Right forelimb (tissue), 1 donor: ENCODE measurements at places on chromosomes 16 and 17.

DNA sequence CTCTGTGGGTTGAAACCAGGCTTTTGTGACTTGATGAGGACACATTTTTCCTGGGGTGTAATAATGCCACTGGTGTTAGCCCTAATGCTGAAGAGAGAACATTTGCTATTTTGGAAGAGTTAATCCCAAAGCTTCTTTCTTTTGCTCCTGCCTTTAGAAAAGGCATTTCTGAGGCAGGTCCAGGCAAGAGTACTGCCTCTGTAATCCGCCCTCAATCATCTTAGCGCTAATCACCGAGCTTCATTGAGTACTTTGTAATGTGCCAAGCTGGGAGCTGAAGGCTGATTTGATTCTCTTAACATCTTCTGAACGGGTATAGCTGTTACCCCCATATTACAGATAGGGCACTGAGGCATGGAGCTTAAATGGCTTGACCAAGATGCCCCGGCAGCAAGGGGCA lies 60.3 kb downstream of the AKAP1 start:
- no peak for DNase-seq

GRCh38 chr16:53435066-53435688 lies 906 bp downstream of the RBL2 start:
- peak; percentile 70 for DNase-seq

DNA sequence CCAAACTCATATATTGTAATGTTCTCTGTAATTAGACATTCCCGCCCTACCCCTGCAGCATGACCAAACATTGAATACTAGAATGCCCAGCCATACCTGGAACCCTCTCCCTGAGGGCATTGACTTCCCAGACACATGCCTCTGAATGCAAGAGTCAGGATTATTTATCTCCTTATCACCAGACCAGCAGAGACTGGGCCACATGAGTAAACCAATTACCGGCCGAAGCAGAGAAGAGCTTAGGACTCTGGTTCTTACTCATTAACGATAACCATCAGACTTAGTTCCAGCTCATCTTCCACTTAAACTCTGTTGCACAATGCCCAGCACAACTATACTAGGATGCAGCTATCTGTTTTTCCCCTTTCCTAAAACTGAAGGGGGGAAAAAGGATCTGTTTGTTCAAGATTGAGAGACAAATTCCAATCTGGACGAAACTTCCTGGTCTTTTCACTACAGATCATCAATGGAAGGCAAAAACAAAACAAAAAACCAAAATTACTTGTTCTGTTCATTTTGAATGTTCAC lies 88.2 kb upstream of the CORO6 start:
- no peak for DNase-seq

DNA sequence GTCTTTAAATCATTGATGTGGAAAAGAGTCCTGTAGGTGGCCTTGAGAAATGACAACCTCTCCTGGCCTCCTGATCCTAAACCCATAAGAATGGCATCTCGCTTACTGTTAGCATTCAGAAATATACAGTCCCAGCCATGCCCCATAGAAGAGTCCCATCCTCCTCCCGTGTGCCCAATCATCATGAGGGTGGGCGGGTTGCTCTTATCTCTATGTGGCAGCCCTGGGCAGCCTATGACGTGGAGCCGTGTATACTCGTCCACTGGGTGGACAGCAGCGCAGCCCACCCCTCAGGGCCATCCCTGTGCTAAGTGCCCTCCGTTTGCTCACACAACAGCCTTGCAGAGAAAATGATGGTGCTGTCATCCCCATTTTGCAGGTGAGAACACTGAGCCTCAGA lies 105.3 kb downstream of the AMFR start:
- no peak for DNase-seq

GRCh38 chr17:50931144-50931908 lies 65.2 kb upstream of the TOB1 start:
- DNase-seq = peak; percentile 81

DNA sequence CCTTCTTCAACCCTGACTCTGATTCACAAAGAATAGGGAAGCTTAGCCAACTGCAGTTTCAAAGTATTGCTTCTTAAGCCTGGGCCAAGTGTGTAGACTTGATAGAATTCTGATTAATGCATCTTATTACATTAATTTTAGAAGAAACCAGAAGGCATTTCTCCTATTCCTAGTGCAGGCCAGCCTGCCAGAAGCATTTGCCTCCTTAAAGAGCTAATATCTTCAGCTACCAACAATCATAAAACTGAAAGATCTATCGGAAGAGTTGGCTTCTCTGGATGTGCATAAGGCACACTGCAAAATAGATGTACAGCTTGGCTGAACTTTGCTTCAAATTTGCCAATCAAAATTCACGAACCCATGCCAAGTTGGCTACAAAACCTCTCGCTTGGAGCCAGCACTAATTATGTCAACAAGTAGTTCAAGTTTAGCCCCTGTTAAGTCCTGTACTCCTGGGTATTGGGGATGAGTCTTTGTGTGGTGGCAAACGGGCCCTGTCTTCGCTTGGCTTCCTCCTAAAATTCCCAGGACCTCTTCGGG lies 717.8 kb downstream of the WWOX start:
- peak; percentile 68 for DNase-seq

DNA sequence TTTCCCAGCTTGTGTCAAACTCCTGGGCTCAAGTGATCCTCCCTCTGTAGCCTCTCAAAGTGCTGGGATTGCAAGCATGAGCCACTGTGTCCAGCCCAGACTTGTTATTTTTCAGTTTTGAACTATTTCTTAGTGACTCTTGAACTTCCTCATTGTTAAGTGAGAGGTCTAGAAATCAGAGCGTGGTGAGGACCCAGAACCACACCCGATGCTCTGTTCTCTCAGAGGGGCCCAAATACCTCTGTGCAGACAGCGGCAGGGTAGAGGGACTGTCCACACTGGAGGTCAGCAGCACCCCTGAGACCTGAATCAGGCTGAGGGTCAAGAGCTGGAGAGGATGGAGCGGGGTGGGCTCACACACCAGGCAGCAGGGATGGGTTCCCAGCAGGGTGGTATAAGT lies 47.7 kb upstream of the MEAK7 start:
- DNase-seq = no peak

- DNase-seq = no peak
Observed at GRCh38 chr17:73760439-73760758, 116.2 kb upstream of the SDK2 start.

DNA sequence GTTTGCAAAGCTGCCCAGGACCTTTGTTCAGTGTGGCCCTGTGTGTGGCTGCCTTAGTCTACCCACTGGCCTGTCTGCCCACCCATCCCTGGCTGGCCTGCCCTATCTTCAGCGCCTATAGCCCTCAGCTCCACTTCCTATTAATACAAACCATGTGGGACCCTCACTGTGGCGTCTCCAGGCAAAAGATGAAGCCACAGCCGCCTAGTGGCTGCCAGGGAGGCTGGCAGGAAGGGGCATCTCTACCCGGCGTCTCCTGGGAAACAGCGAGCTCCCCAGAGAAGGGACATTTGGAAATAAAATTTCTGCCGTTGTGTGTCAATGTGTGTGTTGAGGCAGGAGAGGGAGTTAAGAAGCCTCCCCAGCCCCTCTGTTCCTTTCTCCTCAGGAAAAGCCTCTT lies 31.5 kb downstream of the NEUROD2 start:
- DNase-seq = no peak

GRCh38 chr17:79627766-79628690 lies 17.2 kb upstream of the RBFOX3 start:
- DNase-seq = no peak

GRCh38 chr17:3415610-3416009 lies 4.4 kb downstream of the OR3A3 start:
- no peak for DNase-seq

GRCh38 chr16:23148513-23149266 lies 562 bp downstream of the USP31 start:
- DNase-seq = peak; percentile 79

DNA sequence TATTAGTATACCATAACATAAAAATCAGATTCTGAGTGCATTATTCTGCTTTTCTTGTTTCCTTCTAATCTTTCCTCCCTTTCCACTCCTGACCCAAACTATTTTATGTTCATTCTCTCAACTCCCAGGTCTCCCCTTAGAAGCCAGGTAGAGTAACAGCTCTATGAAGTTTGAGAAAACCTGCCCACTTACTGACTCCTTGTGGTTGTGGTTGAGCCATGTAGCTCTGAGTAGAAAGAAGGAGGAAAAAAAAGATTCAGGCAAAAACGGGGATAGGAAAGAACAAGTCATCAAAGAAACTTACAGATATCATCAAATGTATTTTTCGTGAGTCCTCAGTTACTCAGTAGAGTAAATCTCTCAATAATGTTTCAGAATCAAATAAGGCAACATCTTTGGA lies 216.7 kb downstream of the PMP22 start:
- no peak for DNase-seq

DNA sequence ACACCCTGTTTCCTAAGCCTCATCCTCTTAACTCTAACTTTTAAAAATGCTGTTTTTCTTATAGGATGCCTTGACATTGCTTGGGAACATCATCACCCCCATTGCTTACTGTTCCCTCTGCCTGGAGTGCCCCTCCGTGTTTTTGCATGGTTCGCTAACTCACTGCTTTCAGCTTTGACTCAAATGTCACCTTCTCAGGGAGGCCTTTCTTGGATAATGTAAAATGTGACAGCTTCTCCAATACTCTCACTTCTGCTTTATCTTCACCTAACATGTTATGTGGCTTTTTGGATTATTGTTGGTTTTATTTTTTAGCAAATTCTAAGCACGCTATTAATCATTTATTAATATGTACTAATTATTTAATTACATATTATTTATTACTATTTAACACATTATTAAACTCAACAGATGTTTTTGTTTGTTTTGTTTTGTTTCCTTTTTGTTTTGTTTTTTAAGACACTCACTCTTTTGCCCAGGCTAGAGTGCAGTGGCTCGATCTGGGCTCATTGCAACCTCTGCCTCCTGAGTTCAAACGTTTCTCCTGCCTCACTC lies 3.8 kb downstream of the CRYM start:
- DNase-seq = no peak

DNA sequence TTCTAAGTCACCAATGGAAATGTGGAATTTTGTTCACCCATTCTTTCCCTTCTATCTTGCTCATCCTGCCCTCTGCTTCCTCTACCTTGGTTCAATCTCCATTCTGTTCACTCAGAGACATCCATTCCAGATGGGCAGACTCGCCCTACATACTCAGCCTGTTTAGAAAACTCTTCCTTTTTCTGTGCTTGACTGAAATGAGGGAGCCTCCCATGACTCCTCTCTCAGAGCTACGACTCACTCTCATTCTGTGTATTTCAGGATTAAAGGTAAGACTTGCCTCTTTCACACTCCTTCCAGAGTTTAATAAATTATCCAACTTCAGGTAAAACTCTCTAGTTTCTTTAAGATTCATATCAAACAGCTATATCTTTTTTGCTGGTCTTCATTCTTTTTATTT lies 182.8 kb downstream of the HS3ST3A1 start:
- no peak for DNase-seq

- DNase-seq = no peak
Observed at GRCh38 chr16:66133643-66134338, 232.7 kb upstream of the CDH5 start.

DNA sequence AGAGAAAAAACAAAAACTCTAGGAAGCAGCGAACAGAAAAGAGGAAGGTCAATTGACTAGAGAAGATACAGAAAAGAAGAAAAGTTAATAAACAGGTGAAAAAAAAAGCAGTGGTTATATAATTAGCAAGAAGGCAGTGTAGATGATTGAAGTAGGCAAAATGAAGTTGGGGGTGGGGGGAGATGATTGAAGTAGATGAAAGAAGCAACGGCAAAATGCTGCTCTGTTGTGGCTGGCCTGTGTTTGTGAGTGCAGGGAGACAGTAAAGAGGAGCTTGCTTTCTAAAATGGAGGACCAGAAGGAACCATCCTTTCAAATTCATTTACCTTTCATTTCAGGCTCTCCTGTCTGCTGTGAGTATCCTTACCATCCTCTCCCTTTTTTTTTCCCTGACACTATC lies 3.6 kb downstream of the EVI2B start:
- DNase-seq = no peak

DNA sequence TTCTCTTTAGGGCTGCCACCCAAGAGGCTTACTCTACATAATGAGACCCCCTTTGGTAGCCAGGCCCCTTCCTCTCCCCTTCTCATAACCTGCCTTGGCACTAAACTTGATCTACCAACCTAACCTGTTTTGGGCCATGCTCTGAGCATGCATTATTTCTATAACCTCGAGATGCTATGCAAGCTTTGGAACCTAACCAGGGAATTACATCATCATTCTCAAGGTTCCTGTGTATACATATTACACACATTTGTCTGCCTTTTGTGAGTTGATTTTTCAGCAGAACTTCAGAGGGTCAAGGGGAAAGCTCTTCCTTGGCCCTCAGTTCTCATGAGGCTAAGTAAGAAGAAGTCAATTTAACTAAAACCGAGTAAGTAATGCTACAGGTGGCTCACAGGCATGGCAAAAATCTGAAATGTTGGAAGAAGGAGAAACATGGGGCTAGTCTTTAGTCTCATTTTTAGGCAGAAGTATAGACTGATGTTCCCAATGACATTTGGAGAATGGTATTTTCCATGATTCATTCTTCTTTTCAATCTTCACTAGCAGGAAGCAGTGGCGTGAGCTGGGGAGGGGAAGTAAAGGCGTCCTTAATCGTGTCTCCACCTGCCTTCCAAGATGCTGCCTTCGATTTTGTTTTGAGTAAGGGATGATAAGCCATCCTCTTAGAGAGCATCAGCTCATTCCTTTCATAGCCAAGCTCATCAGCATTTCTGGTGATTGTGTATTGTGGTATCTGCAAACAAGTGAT lies 308.4 kb downstream of the ABCC12 start:
- no peak for DNase-seq

- DNase-seq = peak; percentile 69
Observed at GRCh38 chr17:48545022-48545375, at the start of gene HOXB2. Gene HOXB2, minus strand, starts transcription at chr17:48545109. Its CDS starts 198 bp downstream, at chr17:48544911.

- no peak for DNase-seq
Observed at GRCh38 chr17:32882734-32883133, 5.8 kb upstream of the MYO1D start.

GRCh38 chr17:14871921-14872320 lies 393.2 kb downstream of the PMP22 start:
- no peak for DNase-seq

DNA sequence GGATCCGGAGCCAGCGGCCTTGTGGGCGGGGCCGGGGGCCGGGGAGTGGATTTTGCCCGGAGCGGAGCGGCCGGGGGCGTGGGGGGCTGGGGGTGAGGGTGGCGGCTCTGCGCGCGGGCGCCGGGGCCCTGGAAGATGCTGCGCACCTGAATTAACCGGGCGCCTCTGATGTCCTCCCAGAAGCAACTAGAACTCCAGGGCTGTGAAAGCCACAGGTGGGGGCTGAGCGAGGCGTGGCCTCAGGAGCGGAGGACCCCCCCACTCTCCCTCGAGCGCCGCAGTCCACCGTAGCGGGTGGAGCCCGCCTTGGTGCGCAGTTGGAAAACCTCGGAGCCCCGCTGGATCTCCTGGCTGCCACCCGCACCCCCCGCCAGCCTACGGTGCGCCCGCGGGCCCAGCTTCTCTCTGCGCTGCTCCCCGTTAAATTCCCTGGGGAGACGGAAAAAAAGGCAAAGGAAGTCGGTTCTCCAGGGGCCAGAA lies 549 bp downstream of the SLC26A11 start:
- no peak for DNase-seq
